Activated CD8-positive, alpha-beta memory T cell treated with anti-CD3 and anti-CD28 coated beads, Interleukin-2, amount 50 U/mL, for 4 hours (primary cell): ENCODE measurements at places on chromosomes 6 and 20.

DNA sequence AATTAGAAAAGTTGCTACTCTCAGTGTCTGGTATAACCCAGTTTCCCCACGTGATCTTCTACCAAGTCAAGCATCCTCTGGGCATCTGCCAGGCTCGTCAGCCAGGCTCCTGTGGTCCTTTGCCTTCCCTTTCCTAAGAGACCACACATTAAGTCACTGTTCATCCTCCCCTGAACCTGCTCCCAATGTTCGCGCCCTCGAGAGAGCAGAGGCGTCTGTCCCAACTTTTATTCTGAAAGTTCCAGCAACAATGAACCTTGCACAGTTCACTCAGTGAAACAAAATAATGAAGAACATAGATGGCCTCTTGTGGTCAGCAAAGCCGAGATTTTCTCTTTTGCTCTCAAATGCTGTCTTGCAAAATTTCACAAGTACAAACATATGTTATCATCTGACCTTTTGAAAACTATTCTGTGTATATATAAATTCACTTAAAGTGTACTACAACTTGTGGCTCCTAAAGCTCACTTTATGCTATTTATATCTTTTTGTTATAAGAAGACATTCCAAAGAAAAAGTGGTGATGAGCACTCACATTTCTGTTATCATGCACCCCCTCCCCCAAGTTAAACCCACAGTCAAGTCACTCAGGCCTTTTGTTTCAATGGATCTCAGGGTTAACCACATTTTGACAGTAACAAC lies 39.2 kb upstream of the NHSL1 start:
- DNase-seq = no peak

- peak; percentile 59 for DNase-seq
Observed at GRCh38 chr6:31270788-31271640, 878 bp downstream of the HLA-C start.

DNA sequence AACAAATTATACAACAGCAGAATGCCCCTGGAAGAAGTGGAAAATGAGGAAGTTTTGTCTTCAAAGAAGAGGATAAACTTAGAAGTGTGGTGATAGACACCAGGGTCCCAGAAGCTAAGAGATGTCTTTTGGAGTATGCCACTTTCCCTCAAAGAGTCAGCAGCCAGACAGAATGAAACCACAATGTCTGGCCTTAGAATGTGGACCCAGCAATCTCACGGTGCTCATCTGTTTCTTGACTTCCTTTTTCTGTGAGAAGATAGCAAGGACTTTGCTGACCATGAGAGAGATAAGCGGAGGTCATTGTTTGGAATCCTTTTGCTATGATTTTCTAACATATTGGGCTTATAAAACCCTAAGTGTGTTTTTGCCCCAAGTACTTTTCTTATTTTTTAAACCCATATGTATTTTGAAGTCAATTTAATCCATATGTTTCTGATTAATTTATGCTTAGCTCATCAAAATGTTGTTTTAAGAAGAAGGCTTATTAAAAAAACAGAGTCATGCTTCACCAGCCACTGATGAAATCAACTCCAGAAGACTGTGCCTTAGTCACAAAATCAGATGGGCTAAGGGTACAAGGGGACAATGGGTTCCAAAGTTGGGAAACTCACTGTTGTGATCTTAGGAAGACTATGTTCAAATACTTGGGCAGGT lies 451.2 kb upstream of the JAG1 start:
- DNase-seq = no peak

GRCh38 chr20:41405436-41405835 lies 38.8 kb upstream of the EMILIN3 start:
- no peak for DNase-seq

GRCh38 chr20:58891718-58892140 lies 39.2 kb downstream of the GNAS start:
- no peak for DNase-seq

GRCh38 chr6:125818772-125819260 lies 28.1 kb downstream of the NCOA7 start:
- DNase-seq = no peak

DNA sequence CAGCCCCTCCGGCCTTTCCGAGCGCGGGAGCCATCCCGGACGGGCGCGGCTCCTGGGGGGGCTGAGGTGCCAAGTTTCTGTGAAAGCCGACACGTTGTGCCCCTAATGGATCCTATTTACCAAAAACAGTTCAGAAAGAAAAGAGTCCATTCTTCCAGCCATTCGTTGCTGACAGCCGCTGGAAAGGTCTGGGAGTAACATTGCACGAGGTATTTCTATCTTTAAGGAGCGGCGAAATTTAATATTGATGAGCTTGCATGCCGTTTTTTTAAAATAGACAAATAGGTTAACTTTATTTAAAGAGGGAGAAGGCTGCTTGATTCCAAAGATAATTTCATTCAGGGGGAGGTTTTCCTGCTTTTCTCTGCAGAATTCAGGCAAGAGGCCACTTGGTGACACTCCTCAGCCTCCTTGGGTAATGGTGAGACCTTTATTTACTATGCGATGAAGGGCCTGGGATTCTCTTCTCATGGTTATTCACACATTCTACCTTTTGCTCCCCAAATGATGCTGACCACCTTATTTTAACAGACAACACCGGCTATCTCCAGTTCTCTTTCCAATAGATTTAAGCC lies 988 bp downstream of the TIAM2 start:
- DNase-seq = no peak

DNA sequence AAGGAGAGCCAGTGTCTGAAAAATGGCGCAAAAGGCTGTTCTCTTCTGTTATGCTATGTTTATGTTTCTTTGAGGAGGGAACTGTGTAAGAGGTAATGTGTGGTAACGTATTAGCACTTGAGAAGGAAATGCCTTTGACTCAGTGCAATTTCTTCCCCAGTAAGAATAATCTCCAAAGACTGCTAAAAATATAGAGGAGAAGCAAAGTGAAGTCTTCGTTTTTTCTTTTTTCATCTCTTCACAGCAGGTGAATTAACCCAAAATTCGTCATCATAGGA lies 47.1 kb upstream of the IFNGR1 start:
- no peak for DNase-seq

GRCh38 chr6:2266841-2267240 lies 21.4 kb upstream of the GMDS start:
- DNase-seq = no peak

DNA sequence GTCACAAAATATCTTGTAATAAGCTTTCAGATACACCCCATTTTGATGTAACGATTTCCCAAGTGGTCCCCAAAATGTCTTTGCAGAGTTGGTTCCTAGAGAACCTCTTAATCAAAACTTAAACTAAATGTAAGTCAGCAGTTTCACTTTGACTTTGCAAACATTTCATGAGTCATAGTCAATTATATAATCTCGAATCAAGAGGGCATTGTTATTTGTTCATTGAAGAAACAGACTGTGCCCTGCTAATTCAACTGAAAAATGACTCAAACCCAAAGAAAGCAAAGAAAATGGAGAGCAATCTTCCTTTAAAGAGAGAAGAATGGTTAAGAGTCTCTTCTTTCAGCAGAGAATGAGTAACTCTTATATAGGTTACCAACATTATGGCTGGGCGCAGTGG lies 58.3 kb downstream of the IPCEF1 start:
- DNase-seq = no peak
